ENCODE measurements at places on chromosomes 3 and 15.

- H3K4me3 ChIP-seq = no peak overlapping the region
- no peaks in the 10 kb centered on the region for H3K27me3 ChIP-seq
- H3K4me1 ChIP-seq = no peaks in the 10 kb centered on the region
- DNase-seq = no peak
Measured at GRCh38 chr15:73822998-73823397, 50.4 kb upstream of the TBC1D21 start.

- no peaks in the 10 kb centered on the region for H3K4me1 ChIP-seq
- H3K4me3 ChIP-seq = no peak overlapping the region
- no peak overlapping the region for H3K27ac ChIP-seq
- H3K36me3 ChIP-seq = no peaks in the 10 kb centered on the region
- DNase-seq = no peak
- no peaks in the 10 kb centered on the region for H3K27me3 ChIP-seq
Measured at GRCh38 chr15:39767921-39768320, 14.7 kb downstream of the FSIP1 start.

DNA sequence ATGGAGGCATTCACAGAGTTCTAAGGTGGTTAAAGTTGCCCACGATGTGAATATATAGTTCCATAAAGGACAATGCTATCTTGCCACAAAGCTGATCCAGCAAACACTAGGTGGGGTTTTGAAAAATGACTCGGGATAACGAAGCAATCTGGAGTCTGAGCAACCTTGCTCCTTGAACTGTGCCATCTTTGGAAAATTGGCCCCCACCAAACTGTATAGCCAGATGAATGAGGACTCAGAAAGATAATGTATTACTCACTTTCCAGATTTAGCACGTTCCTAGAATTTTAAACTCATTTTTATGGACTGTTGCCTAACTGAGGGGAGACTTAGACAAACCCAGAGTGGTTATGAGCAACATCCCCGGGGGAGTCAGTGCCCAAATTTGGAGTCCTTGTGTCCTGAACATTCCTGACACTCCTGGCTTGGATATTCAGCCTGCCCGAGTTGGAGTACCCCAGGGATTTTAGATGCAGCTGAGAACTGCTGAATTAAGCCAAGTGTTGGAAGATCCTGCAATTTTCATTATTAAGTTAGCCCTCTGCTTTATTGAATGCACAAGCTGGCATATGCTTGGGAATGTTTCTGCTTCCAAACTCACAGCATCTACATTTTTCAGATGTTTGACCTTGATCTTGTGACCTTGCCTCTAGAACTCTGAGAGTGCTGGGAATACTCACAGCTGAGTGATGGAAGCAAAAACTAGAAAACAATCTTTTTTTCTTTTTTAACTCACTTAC, 8.8 kb upstream of the MAGI1 start:
- DNase-seq = no peak
- no peaks in the 10 kb centered on the region for H3K4me1 ChIP-seq
- H3K27me3 ChIP-seq = no peaks in the 10 kb centered on the region
- no peak overlapping the region for H3K27ac ChIP-seq
- no peaks in the 10 kb centered on the region for H3K36me3 ChIP-seq
- H3K4me3 ChIP-seq = no peak overlapping the region

DNA sequence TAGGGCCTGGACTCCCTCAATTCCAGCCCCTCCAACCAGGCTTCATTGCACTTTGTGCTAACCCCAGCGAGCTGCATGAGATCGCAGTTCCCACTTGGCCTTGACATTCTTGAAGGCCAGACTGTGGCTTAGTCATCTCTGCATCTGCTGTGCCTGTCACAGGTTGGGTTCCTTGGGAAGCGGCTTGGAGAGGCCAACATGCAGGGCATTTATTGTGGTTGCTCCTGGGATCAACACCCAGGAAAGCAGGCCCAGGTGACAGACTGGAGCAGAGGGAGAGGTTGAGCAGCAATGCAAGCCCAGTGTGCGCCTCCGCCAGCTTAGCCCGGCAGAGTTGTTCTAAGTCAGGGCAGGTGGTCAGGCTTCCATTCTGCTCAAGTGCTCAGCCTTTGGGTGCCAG, 10.5 kb downstream of the ABCF3 start:
- H3K4me1 ChIP-seq = no peaks in the 10 kb centered on the region
- peaks cover 9% of the 10 kb centered on the region for H3K36me3 ChIP-seq
- no peak overlapping the region for H3K4me3 ChIP-seq
- DNase-seq = no peak

GRCh38 chr3:152835601-152836102, 721 bp downstream of the P2RY1 start:
- no peaks in the 10 kb centered on the region for H3K4me1 ChIP-seq
- DNase-seq = no peak
- no peaks in the 10 kb centered on the region for H3K36me3 ChIP-seq
- peak overlapping the region; percentile 84 for H3K4me3 ChIP-seq
- H3K27ac ChIP-seq = peak overlapping the region; percentile 12

GRCh38 chr15:41160639-41161315, 44.7 kb upstream of the INO80 start:
- H3K27me3 ChIP-seq = no peaks in the 10 kb centered on the region
- DNase-seq = no peak
- H3K4me3 ChIP-seq = no peak overlapping the region
- H3K4me1 ChIP-seq = no peaks in the 10 kb centered on the region
- no peaks in the 10 kb centered on the region for H3K36me3 ChIP-seq

DNA sequence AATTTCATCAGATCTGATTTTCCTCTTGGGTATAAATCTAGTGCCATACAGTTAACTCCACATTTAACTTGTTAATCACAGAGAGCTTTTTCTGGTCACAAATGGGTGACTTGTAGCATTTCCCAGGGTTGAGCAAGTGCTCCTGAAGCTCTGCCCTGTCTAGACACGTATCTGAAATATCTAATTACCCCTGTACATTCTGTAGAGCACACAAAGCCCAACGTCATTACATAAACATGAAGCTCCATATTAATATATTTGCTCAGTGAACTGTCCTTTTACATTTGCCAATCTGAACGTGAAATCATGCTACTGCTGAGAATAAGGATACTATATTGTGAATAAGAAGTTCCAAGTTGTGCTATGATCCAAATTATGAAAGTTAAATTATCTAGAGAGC, 49.0 kb downstream of the THBS1 start:
- H3K27ac ChIP-seq = peak overlapping the region; percentile 10
- H3K4me1 ChIP-seq = peaks cover 2% of the 10 kb centered on the region
- H3K36me3 ChIP-seq = no peaks in the 10 kb centered on the region

GRCh38 chr3:150110097-150110496, 139.4 kb upstream of the PFN2 start:
- H3K36me3 ChIP-seq = no peaks in the 10 kb centered on the region
- H3K4me1 ChIP-seq = no peaks in the 10 kb centered on the region
- DNase-seq = no peak
- no peaks in the 10 kb centered on the region for H3K27me3 ChIP-seq
- H3K4me3 ChIP-seq = no peak overlapping the region

DNA sequence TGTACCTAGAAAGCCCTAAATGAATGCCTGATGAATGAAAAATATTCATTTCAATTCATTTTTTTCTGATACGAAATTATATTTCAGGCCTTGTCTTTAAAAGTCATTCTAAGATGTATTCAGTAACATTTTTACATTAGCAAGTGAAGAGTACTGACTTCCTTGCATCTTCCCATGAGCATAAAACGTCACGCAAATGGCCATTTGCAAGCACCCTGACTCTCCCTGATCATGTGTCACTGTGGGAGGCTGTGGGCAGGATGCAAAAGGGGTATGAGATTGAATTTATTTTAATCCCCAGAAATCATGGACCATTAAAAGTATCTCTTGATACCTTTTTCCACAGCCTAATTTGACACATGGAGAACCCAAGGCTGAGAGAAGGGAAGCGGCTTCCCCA, 105.0 kb downstream of the BDH1 start:
- H3K27me3 ChIP-seq = no peaks in the 10 kb centered on the region
- no peaks in the 10 kb centered on the region for H3K4me1 ChIP-seq
- H3K4me3 ChIP-seq = no peak overlapping the region
- H3K36me3 ChIP-seq = no peaks in the 10 kb centered on the region
- no peak for DNase-seq

- no peaks in the 10 kb centered on the region for H3K4me1 ChIP-seq
- H3K36me3 ChIP-seq = no peaks in the 10 kb centered on the region
- H3K27ac ChIP-seq = no peak overlapping the region
- no peak for DNase-seq
- H3K4me3 ChIP-seq = no peak overlapping the region
- H3K27me3 ChIP-seq = no peaks in the 10 kb centered on the region
Measured at GRCh38 chr15:92448370-92448769, 54.7 kb downstream of the ST8SIA2 start.

DNA sequence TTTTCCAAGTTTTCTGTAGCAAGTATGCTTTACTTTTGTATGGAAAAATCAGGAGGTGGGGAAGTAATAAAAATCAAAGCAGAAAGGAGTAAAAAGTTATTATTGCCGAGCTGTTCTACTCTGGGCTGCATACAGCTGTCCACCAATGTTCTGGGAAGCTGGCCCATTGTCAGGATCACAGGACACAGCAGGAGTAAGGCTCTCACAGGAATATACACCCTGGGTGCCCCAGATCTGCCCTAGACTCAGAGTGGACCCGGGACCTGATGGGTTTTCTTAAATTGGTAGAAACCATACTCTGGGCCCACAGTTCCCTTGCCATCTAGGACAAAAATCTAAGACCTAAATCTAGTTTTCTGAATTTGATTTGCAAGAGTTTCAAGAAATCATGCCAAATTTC, 60.4 kb downstream of the TNIK start:
- no peak for DNase-seq
- no peak overlapping the region for H3K4me3 ChIP-seq
- no peaks in the 10 kb centered on the region for H3K27me3 ChIP-seq
- H3K36me3 ChIP-seq = no peaks in the 10 kb centered on the region

GRCh38 chr3:172582712-172583111, 59.5 kb upstream of the TNFSF10 start:
- H3K4me1 ChIP-seq = no peaks in the 10 kb centered on the region
- H3K36me3 ChIP-seq = no peaks in the 10 kb centered on the region
- H3K4me3 ChIP-seq = no peak overlapping the region
- no peaks in the 10 kb centered on the region for H3K27me3 ChIP-seq
- DNase-seq = no peak

DNA sequence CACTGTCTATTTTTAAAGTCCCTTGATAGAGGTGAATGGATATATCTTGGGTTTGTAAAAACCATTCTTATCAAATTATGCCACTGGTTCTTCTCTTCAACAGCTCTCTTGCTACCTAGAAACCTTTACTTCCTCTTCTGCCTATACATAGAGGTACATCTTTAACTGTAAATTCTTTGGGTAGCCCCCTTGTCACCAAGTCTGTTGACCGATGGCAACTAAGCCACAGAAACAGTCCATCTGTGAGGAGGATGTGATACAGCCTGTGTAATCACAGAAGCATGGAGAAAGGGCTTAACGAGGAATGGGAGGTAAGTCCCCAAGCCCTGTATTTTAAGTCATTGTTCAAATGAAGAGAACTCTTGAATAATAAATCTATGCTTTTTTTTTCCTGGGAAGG, 246.5 kb upstream of the MDFIC2 start:
- no peaks in the 10 kb centered on the region for H3K27me3 ChIP-seq
- no peaks in the 10 kb centered on the region for H3K36me3 ChIP-seq
- no peak for DNase-seq
- no peak overlapping the region for H3K4me3 ChIP-seq
- H3K4me1 ChIP-seq = no peaks in the 10 kb centered on the region
- H3K27ac ChIP-seq = no peak overlapping the region

- H3K36me3 ChIP-seq = no peaks in the 10 kb centered on the region
Measured at GRCh38 chr3:123286308-123287023, 84.7 kb downstream of the SEC22A start.

- no peak for DNase-seq
- H3K27ac ChIP-seq = no peak overlapping the region
- no peaks in the 10 kb centered on the region for H3K4me1 ChIP-seq
- no peaks in the 10 kb centered on the region for H3K27me3 ChIP-seq
Measured at GRCh38 chr3:50111757-50112156, 23.0 kb downstream of the RBM5 start.

DNA sequence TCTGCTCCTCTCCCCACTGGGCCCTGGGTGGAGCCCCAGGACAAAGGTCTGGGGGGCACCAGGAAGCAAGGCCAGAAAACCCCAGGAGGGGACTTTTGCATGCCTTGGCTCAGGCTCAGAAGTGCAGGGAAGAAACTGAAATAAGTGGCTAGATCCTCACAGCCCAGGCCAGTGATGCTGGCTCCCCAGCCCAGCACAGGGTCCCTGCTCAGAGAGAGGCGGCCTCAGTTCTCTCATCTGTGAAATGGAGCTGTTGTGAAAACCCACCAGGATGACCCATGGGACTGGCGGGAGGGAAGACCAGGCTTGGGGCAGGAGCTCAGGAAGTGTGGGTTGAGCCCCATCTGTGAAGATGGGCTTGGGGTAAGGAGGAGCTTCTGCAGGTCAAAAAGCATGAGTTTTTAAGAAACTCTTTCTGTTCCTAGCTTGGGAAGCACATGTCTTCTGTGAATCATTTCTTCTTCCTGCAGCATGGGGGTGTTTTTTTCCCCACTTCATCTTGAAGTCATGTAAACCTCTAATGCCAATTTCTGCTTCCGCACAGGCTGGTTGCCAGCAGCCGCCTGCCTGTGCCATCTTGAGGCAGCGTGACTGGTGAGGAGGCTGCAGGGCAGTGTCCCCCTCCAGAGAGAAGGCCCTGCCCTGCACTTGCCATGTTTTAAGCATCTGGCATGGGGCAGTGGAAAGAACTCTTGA, 118.6 kb downstream of the SMAD6 start:
- no peak overlapping the region for H3K4me3 ChIP-seq
- no peak overlapping the region for H3K27ac ChIP-seq
- no peaks in the 10 kb centered on the region for H3K4me1 ChIP-seq
- no peaks in the 10 kb centered on the region for H3K27me3 ChIP-seq
- no peaks in the 10 kb centered on the region for H3K36me3 ChIP-seq

- no peaks in the 10 kb centered on the region for H3K4me1 ChIP-seq
- H3K27ac ChIP-seq = no peak overlapping the region
- DNase-seq = no peak
Measured at GRCh38 chr15:89740137-89740536, 10.9 kb downstream of the MESP1 start.

DNA sequence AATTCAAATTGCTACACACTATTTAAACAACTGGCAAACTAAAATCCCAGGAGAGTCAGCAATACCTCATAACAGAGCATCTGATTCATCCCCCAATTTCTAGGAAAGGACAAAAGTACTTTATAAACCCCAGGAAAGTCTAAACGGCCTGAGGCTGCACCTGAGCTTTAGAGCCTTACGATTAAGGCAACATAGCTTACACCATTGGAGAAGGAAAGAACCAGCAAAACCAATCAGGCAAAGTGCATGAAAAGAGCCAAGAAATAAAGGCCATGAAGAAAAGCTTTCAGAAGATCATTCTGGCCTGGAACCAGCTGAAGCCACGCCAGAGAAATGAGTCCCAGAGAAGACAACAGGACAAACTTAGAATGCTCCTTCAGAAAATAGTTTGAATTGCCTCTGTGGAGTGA, 48.1 kb downstream of the PTPN9 start:
- peaks cover 21% of the 10 kb centered on the region for H3K4me1 ChIP-seq
- no peaks in the 10 kb centered on the region for H3K36me3 ChIP-seq
- H3K4me3 ChIP-seq = no peak overlapping the region
- no peaks in the 10 kb centered on the region for H3K27me3 ChIP-seq
- peak; percentile 64 for DNase-seq
- H3K27ac ChIP-seq = peak overlapping the region; percentile 88

- no peaks in the 10 kb centered on the region for H3K27me3 ChIP-seq
- H3K4me1 ChIP-seq = no peaks in the 10 kb centered on the region
- H3K27ac ChIP-seq = no peak overlapping the region
- DNase-seq = no peak
- H3K4me3 ChIP-seq = no peak overlapping the region
Measured at GRCh38 chr15:67744331-67745072, 80.8 kb upstream of the SKOR1 start.

GRCh38 chr3:35708394-35709271, 69.3 kb downstream of the ARPP21 start:
- H3K4me1 ChIP-seq = no peaks in the 10 kb centered on the region
- H3K27ac ChIP-seq = no peak overlapping the region
- H3K36me3 ChIP-seq = no peaks in the 10 kb centered on the region
